ENCODE measurements at places on chromosomes 7 and 10. TPM values are rescaled to one million over a fixed set of nuclear protein-coding genes. Genes with fewer than 3 reads are reported as not detected.

Gene SPDYE9
- not detected for total RNA-seq

Gene WIPF3
- not detected for total RNA-seq

Gene TAS2R3
- 3.1 TPM for total RNA-seq

Gene CYP3A7
- total RNA-seq, result not detected
